Mesothelial cell of epicardium (in vitro differentiated cells): ENCODE measurements at places on chromosomes 1 and 21. TPM values are rescaled to one million over a fixed set of nuclear protein-coding genes. Genes with fewer than 3 reads are reported as not detected.

- H3K36me3 ChIP-seq: peaks cover 18% of the 10 kb centered on the region
- peak overlapping the region; percentile 74 for H3K27ac ChIP-seq
- H3K4me1 ChIP-seq: peaks cover 32% of the 10 kb centered on the region
- peak overlapping the region; percentile 2 for H3K4me3 ChIP-seq
Observed at GRCh38 chr21:33844104-33844889, 71.3 kb downstream of the ATP5PO start.

GRCh38 chr1:64981601-64982533 lies 15.5 kb upstream of the JAK1 start:
- no peak overlapping the region for H3K4me3 ChIP-seq
- H3K36me3 ChIP-seq: peaks cover 5% of the 10 kb centered on the region
- H3K4me1 ChIP-seq: peaks cover 21% of the 10 kb centered on the region
- peak overlapping the region; percentile 66 for H3K27ac ChIP-seq

MPZL1 gene
- total RNA-seq: 134 to 154 TPM (median 138 TPM) in 3 replicates

LCE4A gene
- total RNA-seq: not detected in 3 replicates

GRCh38 chr1:209689477-209689876 lies 14.3 kb downstream of the G0S2 start:
- DNase-seq: no peak
- no peak overlapping the region for H3K4me3 ChIP-seq

- no peak overlapping the region for H3K4me3 ChIP-seq
- no peaks in the 10 kb centered on the region for H3K27me3 ChIP-seq
- no peaks in the 10 kb centered on the region for H3K36me3 ChIP-seq
- DNase-seq: no peak
- H3K4me1 ChIP-seq: no peaks in the 10 kb centered on the region
Observed at GRCh38 chr1:63248216-63248615, 74.2 kb upstream of the FOXD3 start.

DNA sequence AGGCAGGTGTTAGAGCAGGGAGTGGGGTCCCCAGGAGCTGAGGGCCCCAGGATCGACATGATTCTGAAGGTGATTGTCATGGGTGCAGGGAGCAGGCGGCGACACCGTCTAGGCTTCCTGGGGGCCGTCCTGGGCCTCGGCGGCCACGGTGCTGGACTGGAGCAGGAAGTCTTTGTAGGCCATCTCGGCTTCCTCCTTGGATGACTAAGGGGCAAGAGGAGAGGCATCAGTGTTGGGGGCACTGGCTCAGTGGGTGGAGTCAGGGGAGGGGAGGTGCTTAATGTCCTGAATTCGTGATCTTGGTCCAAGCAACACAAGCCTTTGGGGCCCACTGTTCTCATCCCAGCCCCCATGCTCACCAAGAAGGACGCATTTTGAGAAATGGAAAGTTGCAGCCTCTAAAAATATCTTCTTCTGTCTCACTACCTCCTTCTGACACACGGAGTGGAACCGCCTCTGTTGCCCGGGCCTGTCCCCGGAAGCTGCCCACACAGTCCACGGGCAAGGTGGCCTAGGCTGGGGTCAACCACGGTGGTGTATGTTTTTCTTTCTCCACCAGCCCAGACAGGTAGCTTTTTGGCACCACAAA lies 8.6 kb upstream of the FCMR start:
- H3K27ac ChIP-seq: no peak overlapping the region
- H3K36me3 ChIP-seq: no peaks in the 10 kb centered on the region
- no peaks in the 10 kb centered on the region for H3K4me1 ChIP-seq

DNA sequence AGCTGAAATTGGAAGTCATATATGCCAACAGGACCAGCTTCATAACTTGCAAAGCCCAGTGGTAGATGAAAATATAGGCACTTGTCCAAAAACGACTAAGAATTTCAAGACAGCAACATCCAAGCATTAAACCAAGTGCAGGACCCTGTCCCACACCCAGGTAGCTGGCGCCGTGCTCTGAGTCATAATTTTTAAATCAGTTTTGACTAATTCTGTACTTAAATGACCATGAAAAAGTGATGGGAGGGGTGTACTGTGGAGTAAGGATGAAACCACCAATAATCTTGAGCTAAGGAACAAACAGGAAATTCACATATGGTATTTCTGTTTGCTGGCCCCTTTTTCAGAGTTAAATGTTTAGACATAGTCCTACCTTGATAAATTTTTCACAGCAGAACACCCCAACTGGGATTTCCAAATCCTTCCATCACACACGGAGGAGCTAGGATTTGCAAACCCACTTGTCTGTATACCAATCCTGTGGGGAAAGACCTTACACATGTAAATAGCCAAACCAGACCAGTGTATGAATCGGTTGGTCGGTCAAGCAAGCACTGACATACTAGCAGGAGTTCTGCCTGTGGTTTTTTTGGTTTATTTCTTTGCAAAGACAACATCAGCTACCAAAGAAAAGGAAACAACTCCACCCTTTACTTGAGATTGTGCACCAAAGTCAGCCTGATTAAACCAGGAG lies 235.7 kb upstream of the RAB4A start:
- H3K36me3 ChIP-seq: peaks cover 9% of the 10 kb centered on the region
- no peak overlapping the region for H3K27ac ChIP-seq
- H3K4me1 ChIP-seq: peaks cover 42% of the 10 kb centered on the region
- DNase-seq: no peak
- H3K4me3 ChIP-seq: no peak overlapping the region

DNA sequence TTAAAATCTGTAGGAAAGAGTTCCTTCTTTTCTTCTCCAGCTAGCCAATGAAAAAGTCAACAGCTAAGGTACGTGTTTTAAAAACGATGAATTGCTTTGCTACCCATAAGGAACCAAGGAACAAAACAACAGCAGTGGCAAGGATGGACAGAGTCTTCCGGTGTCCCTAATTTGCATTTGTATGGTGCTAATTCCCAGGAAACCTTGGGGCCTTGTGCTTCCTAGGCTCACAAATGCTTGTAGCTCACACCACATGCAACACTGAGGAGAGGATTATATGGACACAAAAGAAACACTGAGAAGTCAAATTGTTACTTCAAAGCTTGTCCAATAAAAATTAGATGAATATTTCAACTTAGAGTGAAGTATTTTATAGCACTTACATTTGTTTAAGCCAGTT lies 1.8 kb upstream of the PGBD5 start:
- no peak for DNase-seq
- H3K27me3 ChIP-seq: peaks cover 43% of the 10 kb centered on the region
- no peak overlapping the region for H3K27ac ChIP-seq
- no peaks in the 10 kb centered on the region for H3K36me3 ChIP-seq

DSTYK gene
- 18.3 to 19.5 TPM (median 18.3 TPM) in 3 replicates for total RNA-seq

GRCh38 chr1:159132271-159132881 lies 39.0 kb upstream of the CADM3 start:
- no peak overlapping the region for H3K27ac ChIP-seq
- DNase-seq: peak; percentile 54
- no peaks in the 10 kb centered on the region for H3K4me1 ChIP-seq

DNA sequence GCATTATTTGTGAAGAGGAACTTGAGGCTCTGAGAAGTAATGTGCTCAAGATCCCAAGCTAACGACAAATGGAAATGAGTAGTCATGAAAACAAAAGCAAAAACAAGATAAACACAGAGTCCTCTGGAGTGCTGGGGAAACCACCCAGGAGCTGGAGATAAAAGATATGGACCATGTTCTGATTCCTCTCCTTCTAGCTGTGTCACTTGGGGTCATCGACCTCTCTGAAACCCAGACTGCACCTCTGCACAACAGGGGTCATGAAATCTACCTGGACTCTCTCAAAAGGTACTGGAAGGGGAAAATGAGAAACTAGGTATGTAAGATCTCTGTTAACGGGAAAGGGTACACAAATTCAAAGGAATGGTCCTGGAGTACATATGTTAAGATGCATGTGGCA lies 6.5 kb downstream of the PGLYRP4 start:
- H3K36me3 ChIP-seq: no peaks in the 10 kb centered on the region
- no peak for DNase-seq
- peaks cover 30% of the 10 kb centered on the region for H3K4me1 ChIP-seq
- H3K27me3 ChIP-seq: peaks cover 42% of the 10 kb centered on the region
- H3K4me3 ChIP-seq: no peak overlapping the region
- no peak overlapping the region for H3K27ac ChIP-seq

GRCh38 chr1:39478126-39478915 lies 13.1 kb upstream of the BMP8A start:
- peak overlapping the region; percentile 30 for H3K27ac ChIP-seq
- no peaks in the 10 kb centered on the region for H3K4me1 ChIP-seq
- H3K27me3 ChIP-seq: no peaks in the 10 kb centered on the region
- H3K36me3 ChIP-seq: peaks cover 35% of the 10 kb centered on the region
